KBM-7 (cell line): ENCODE measurements at places on chromosomes 4 and X.

DNA sequence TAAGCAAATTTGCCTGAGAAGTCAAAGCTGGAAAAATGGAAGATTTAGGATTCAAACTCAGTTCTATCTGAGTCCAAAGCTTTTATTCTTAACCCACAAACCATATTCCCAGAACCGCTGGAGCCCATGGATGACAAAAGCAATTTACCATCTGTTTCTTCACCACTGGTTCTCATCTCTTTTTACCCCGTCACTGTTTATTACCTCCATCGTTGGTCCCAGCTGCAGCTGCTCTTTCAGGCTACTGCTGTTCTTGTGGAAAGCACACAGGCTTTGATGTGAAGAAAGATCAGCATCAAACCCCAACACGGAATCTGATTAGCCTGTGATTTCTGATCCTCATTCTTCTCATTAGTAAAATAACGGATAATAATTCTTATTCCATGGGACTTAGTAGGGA lies 9.5 kb downstream of the FBXO8 start:
- no peak for DNase-seq

GRCh38 chr4:75834772-75835154 lies 67.5 kb downstream of the PPEF2 start:
- no peak for DNase-seq

GRCh38 chrX:118499295-118499694 lies 3.7 kb downstream of the DOCK11 start:
- DNase-seq = no peak

GRCh38 chr4:125762537-125762936 lies 447.8 kb downstream of the FAT4 start:
- no peak for DNase-seq

DNA sequence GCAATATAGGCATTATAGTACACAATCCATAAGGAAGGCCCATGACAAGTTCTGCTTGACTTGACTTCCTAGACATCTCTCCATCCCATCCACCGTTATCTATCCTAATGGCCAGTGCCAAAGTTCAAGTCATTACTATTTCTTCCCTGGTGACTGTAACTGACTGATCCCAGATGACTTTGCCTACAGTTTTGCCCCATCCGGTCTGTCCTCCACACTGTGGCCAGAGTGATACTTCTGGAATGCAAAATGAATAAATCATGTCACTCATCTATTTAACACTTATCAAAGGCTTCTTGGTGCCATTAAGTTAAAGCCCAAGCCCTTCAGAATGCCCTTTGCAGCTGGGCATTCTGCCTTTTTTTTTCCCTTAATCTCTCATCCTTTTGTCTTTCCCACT lies 130.8 kb downstream of the PPARGC1A start:
- DNase-seq = no peak

GRCh38 chr4:67909905-67910584 lies 26.2 kb upstream of the TMPRSS11D start:
- peak; percentile 37 for DNase-seq

DNA sequence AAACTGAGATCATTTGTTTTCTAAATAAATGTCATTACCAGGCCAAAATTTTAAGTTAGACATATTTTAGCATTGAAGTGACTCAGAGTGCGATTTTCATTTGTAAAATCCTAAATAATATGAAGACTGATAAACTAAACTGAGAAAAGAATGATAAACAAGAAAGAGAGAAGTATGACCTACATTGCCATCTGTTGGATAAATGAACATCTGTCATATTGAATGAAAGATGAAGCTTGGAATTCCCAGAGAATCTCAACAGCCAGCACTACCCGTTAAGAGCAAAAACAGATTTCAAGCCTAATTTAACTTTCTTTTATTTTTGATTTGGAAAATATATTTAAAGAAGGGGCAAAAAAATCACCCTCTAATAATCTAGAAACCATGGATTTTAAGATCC lies 591.0 kb upstream of the ATOH1 start:
- no peak for DNase-seq

DNA sequence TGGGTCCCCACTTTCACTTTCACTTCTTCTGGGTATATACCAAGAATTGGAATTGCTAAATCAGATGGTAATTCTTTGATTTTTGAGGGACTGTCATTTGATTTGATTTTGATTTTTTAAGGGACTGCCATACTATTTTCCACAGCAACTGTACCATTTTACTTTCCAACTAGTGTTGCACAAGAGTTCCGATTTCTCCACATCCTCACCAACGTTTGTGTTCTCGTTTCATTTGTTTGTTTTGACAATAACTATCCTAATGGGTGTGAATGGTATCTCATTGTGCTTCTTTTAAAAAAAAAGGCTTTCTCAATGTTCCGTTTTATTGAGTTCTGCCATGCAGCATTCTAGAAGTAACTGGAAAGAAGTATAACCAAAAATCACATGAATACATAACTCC lies 62.6 kb downstream of the C4orf46 start:
- DNase-seq = no peak

DNA sequence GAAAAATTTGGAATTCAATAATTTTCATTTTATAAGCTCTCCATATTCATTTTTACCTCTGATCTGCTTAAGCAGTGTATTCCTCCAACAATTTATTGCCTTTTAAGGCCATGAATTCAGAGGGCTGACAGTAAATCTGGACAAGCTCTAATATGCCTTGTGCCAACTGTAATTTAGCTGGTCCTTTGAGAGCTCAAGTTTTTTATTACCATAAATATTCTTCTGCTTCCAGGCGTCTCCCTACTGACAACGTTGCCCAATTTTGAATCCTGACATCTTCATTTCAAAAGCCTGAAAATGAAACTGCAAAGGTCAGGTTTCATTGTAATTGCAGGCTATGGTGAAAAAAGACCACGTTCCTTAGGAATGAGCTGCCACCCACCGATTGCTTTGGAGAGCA lies 95.8 kb upstream of the GEMIN8 start:
- no peak for DNase-seq

- DNase-seq = no peak
These were observed 400 bp upstream of the PAQR3 start for GRCh38 chr4:78939667-78940008.

- peak; percentile 42 for DNase-seq
These were observed 71.0 kb downstream of the USP46 start for GRCh38 chr4:52588097-52588496.

DNA sequence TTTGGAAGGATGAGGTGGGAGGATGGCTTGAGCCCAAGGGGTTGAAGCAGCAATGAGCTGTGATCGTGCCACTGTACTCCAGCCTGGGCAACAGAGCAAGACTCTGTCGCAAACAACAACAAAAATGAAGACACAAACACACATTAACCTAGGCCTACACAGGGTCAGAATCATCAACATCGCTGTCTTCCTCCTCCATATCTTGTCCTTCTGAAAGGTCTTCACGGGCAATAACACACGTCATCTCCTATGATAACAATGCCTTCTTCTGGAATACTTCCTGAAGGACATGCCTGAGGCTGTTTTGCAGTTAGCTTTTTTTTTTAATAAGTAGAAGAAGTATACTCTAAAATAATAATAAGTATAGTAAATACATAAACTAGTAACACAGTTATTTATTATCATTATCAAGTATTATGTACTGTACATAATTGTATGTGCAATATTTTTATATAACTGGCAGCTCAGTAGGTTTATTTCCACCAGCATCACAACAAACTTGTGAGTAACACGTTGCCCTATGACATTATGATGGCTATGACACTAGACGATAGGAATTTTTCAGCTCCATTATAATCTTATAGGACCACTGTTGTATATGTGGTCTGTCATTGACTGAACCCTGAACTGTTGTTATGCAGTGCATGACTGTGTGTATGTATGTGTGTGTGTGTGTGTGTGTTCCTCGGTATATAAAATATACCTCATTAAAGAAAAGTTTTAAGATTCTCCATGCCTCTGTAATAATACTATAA lies 69.2 kb upstream of the MAML3 start:
- DNase-seq = no peak

GRCh38 chr4:153189016-153189801 lies 15.0 kb upstream of the TRIM2 start:
- no peak for DNase-seq

- DNase-seq = no peak
These were observed 157.6 kb downstream of the ARX start for GRCh38 chrX:24858004-24858746.

GRCh38 chr4:10173037-10173753 lies 56.6 kb upstream of the WDR1 start:
- no peak for DNase-seq

GRCh38 chr4:10033191-10033881 lies 12.0 kb upstream of the SLC2A9 start:
- DNase-seq = peak; percentile 54

DNA sequence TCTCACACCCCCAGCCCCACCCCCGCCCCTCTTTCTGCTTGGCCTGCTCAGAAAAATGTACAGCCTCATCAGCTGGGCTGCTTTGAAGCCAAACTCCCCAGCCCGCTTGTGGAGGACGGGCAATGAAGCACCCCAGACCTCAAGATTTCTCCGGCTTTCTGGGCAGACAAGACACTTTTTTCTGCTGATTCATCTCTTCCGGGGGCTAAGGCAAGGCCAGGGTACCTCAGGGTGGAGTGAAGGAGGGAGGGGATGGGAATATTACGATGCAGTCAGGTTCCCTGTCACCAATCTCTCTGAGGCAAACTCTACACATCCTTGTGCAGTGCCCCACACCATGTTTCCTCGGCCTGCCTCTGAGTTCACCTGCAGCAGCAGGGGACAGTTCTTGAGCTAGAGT lies 66.9 kb upstream of the ATP6AP2 start:
- DNase-seq = no peak

DNA sequence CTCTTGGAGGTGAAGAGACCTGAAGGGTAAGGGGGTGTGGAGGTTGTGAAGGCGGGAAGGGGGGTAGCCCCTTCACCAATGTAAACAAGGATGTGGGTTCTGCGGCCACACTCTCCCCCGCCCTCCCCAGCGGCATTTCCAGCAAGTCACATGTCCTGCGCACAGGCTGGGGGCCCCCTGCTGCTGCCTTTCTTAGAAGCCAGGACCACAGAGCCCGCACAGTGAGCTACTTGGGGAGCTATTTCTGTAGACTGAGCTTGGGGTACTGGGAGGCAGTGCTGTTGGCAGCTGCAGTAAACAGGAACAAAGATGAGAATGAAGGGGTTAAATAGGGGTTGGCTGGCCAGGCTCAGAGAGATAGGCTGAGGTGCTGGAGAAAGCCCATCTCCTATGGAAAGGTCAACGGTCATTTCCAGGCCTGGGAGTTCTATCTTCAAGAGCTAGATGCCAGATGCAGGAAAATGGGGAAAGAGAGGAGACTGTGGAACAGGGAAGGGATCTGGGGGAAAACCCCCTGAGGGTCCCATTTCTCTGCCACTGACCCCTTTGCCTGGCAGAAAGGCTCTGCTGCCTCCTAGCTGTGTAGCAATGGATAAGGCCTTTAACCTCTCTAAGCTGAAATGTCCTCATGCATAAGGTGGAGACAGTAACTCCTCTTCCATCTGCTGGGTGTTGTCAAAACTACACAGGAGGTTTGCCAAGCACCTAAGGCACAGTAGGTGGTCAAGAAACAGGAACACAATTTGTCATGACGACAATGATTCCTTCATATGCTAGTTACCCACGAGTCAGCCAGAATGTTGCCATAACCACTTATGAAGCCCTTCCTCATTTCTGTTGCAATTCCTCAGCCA lies 18.5 kb upstream of the PIM2 start:
- peak; percentile 98 for DNase-seq

GRCh38 chr4:20829617-20830357 lies 129.5 kb downstream of the PACRGL start:
- DNase-seq = no peak

GRCh38 chr4:183276106-183276505 lies 44.0 kb downstream of the CLDN22 start:
- DNase-seq = no peak

GRCh38 chr4:154049457-154050181 lies 260.7 kb upstream of the SFRP2 start:
- peak; percentile 20 for DNase-seq

- DNase-seq = peak; percentile 22
These were observed 17.8 kb upstream of the PAGE2B start for GRCh38 chrX:55056820-55057674.

DNA sequence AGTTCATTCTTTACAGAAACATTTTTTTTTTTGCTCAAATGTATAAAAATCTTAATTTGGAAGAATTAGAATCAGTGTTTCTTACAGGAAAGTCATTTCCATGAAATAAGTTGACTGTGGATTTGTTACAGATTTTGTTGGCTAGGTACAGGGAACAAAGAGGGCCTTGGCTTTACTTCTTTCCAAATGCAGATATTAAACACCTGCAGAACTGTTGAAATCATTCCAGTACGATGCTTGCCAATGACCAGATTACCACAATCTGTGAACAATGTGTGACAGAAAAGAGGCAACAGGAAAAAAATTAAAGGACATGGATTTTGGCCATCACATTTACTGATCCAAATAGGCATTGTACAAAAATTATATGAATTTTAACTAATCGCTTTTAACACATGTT lies 70.8 kb downstream of the ANXA10 start:
- no peak for DNase-seq

GRCh38 chr4:176979416-176979815 lies 186.7 kb upstream of the VEGFC start:
- peak; percentile 6 for DNase-seq

DNA sequence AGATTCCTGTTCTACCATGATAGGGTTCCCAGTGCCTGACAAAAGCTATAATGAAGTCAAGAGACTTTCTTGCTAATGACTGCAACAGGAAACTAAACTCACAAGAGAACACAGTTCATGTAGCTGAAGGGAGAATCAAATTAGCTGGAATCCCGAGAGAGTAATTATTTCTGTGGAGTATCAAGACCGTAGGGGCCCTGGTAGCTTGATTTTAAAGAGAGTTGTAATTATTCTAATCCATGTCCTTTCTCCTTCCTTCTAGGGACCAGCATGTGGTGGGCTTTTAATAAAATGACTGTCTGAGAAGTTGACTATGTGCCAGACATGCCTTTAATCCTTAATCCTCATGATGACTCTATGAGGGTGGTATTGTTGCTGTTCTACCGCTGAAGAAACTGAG lies 1.7 kb upstream of the TRPC5OS start:
- DNase-seq = no peak

GRCh38 chr4:74057588-74057987 lies 19.1 kb upstream of the CXCL3 start:
- DNase-seq = no peak

DNA sequence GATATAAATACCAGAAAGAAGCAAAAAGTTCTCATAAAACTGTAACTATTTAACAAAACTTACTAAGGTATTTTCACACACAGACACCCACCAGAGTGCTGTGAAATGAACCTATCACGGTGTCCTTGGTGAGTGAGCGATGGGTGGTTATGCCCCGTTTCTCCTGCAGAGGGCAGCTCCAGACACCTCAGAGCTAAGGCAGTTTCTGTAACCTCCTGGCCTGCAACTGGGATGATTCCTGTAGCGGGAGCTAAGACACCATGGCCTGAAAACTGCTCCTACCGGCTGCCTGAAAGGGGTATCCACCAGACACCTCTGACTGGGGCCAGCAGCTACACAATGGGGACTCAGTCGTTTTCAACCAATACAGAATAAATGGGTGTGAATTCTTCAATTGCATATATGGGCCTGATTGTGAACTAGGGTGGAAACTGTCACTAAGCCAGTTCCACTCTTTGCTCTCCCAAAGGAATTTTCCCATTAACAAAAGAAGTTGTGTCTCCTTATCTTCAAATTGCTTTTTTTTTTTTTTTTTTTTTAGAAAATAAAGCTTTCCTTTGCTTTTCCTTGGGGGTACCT lies 2375.8 kb upstream of the TENM3 start:
- peak; percentile 84 for DNase-seq

GRCh38 chr4:180682776-180683175 lies 1560.4 kb upstream of the TENM3 start:
- DNase-seq = no peak

GRCh38 chr4:78439328-78439727 lies 112.2 kb upstream of the ANXA3 start:
- no peak for DNase-seq
